ENCODE measurements at places on chromosomes 11 and 22.

DNA sequence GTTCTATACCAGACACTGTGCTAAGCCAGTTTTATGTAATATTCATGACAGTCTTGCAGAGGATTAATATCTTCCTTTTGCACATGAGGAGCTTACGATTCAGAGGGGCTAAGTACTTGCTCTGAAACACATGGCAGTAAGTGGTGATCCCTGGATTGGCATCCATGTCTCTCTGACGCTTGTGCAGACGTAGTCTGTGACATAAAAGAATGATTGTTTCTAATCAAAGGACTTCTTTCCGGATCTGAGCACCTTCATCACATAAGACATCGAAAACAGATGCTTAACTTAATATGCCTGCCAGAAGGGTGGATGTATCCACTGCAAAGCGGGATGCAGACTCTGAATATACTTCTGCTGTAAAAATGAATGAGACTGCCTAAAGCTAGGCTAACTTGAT, 74.8 kb downstream of the ARHGAP42 start:
- no peak for DNase-seq

GRCh38 chr11:115924744-115925567, 420.7 kb upstream of the CADM1 start:
- DNase-seq, result peak; percentile 55

- DNase-seq, result no peak
These were observed 67.3 kb upstream of the SHISAL1 start for GRCh38 chr22:44379817-44380755.

DNA sequence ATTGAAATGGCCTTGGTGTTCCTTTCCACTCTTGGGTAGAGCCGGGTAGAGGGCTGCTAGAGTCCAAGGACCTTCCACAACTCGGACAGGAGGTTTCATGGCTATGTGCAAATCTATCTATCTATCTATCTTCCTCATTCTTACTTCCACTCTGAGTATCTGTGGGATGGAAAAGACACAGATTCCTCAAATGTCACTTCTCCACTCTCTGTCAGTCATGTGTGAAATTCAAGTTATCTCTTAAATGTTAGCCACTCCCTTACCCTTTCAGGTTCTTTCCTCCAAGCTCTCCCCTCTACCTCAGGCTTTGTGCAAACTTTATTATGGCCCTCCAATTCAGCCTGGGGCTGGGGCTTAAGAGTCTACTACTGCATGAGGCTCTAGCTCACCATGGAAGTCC, 84.3 kb downstream of the GDPD4 start:
- no peak for DNase-seq

GRCh38 chr11:66247295-66247694, 21.1 kb upstream of the RAB1B start:
- no peak for DNase-seq

DNA sequence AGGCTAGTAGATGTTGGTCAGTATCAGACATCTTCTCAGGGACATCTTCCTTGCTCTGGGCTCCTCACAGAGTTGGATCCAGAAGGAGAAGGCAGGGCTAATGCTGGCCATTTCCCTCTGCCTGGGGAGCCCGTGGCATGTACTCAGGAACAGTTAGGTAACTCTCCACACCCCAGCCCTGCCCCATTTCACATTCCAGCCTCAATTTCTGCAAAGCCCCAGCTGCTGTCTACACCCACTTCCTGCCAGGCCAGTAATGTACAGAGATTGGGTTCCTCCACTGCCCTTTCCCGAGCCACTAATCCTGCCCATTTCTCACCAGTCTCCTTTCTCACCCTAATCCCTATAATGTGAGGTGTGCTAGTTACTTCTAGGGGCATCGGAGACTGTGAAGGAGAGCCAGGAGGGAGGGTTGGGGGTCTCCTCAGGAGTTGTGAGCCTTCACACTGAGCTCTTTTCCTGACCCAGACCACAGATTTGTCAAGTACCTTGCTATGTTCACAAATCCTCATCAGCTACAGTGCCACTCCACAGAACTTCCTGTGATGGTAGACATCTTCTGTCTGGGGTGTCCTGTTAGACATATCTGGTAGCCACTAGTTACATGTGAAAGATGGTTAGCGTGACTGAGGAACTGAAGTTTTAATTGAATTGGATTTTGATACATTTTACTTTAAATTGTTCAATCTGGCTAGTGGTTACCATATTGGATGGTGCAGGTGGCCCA, 1.3 kb upstream of the SEC14L3 start:
- no peak for DNase-seq

DNA sequence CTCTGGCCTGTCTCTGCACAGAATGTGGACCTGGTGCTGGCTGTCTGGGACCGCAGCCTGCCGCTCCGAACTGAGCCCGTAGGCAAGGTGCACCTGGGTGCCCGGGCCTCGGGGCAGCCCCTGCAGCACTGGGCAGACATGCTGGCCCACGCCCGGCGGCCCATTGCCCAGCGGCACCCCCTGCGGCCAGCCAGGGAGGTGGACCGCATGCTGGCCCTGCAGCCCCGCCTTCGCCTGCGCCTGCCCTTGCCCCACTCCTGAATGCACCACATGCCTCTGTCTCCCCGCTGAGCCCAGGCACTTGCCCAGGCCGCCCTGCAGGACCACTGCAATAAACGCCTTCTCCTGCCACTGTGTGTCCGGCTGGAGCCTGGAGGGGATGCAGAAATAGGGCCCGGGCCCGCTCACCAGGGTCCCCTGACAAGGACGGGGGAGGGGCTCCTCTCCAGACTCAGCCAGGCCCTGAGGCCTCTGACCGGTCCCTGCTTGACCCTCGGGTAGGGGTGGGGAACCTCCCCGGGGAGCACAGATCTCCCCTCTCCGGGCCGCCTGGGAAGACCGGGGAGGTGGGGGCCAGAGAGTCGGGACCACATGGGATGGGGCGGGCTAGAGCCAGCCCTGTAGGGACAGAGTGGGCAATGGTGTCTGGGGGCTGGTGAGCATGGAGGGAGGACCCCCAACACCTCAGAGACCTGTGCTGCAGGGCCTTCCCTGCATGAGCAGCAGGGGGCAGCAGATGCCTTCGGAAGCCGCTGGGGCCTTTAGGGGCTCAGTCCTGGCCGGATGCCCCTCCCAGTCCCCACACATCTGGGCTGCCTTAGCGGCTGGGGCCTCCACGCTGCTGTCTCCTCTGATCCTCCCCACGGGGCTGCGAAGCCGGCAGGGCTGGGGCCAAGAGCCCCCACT, 1.4 kb upstream of the TNNI2 start:
- DNase-seq, result peak; percentile 55

DNA sequence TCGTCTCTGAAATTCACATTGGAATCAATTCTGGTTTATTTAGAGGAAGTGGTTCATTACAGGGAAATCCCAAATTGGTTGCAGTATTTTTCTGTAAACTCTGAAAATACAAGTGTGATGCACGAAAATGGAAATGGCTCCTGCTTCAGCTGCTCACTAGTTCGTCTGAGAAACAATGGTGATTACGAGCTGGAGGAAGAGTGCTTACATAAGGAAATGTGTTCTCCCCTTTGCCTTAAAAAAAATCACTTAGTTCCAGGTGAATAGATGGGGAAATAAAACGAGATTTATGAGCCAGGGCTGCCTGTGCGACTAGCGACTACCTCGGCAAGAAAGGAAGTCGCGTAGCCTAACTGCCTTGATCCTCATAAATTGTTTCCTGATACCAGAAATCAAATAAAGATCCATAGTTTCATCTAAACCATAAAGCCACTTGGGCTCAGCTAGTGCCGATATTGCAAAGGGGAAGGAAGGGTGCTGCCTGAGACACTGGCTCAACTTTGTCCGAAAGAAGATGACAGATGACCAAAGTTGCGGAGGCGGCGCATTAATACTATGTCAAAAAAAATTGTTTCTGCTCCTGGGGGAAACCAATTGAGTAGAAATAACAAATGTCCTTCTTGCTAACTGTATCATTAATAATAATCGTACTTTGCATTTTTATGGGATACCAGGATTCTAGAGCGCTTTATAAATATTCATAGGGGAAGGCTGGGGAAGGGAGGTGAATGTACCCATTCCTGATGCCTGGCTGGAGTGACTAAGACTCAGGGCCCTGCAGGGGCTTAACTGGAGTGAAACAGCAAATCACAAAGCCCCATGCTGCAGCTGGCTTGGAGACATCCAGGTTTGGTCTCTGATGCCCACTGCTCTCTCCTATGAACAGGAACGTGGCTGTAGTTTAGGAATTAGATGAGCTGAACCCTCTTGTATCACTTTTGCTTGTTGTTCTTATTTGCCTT, 185.7 kb downstream of the BLID start:
- peak; percentile 12 for DNase-seq

DNA sequence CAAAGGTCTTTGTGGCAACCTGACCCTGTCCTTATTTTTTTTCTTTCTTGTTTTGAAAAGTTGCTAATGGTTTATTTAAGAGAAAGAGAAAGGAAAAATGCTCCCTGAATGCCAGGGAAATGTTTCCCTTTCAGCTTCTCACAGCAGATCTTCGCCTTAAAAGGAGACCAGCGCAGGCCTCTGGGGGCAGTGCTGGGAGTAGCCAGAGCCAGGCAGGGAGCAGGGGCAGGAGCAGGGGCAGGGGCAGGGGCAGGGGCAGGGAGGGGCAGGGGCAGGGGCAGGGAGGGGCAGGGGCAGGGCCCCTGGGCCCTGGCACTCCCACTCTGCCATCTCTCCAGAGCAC, 5.1 kb downstream of the MOB2 start:
- DNase-seq, result no peak

GRCh38 chr11:112219476-112220232, 6.6 kb upstream of the PTS start:
- DNase-seq, result peak; percentile 87

GRCh38 chr11:70098936-70099335, 20.8 kb downstream of the ANO1 start:
- DNase-seq, result no peak

DNA sequence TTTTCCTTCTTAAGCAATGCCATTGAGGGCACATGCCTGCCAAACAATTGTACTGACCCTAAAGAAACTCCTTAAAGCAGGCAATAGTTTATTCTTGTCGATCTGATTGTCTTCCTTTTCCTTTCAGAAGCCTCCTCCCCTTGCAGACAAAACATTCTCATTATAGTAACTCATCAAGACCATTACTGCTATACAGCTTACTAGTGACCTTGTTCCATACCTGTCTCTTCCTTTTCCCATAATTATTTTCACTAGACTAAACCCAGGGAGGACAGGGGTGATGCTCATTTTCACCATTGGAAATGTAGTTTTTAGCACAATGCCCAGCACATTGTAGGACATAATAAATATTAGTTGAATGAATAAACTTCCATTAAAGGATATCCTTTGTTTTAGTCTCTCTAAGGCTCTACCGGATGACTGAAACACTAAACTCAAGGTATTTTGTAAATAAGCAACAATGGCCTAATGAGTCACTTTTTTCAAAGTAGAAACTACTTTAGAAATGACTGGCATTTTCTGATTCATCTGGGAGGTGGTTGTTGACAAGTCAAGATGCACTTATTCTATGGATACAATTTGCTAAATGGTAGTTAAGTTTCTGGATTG, 9.3 kb upstream of the MSANTD4 start:
- no peak for DNase-seq
